ENCODE measurements at places on chromosomes 12 and 14. TPM values are rescaled to one million over a fixed set of nuclear protein-coding genes. Genes with fewer than 3 reads are reported as not detected.

TAPBPL gene
- total RNA-seq, result 2.4 TPM

ADAM21 gene
- 0.12 TPM for total RNA-seq

ERP27 gene
- 22.8 TPM for total RNA-seq

DBX2 gene
- not detected for total RNA-seq

SCFD1 gene
- 97.6 TPM for total RNA-seq

TSPAN19 gene
- not detected for total RNA-seq

HOXC6 gene
- total RNA-seq, result 0.27 TPM

CACNA2D4 gene
- 0.34 TPM for total RNA-seq

LRP1-AS gene
- total RNA-seq, result not detected

NRIP2 gene
- not detected for total RNA-seq

SLC4A8 gene
- 11.8 TPM for total RNA-seq

MORN3 gene
- 1.5 TPM for total RNA-seq

COQ10A gene
- total RNA-seq, result 24.6 TPM

AICDA gene
- not detected for total RNA-seq

TTC6 gene
- total RNA-seq, result 46.7 TPM

GUCY2C gene
- total RNA-seq, result 1.2 TPM

BMP4 gene
- 2.7 TPM for total RNA-seq

ANKRD33 gene
- 0.14 TPM for total RNA-seq

KRT7 gene
- total RNA-seq, result 18.2 TPM

LMNTD1 gene
- total RNA-seq, result not detected

TTC9 gene
- 9.0 TPM for total RNA-seq

NCOR2 gene
- 251 TPM for total RNA-seq

TEAD4 gene
- total RNA-seq, result 24.5 TPM

KRT72 gene
- total RNA-seq, result not detected

HHIPL1 gene
- total RNA-seq, result 0.65 TPM

PLEKHG3 gene
- total RNA-seq, result 76.0 TPM

SIX6 gene
- not detected for total RNA-seq

ANKS1B gene
- 10.1 TPM for total RNA-seq

NOS1 gene
- 0.49 TPM for total RNA-seq

DYRK4 gene
- 27.6 TPM for total RNA-seq

DPF3 gene
- 3.0 TPM for total RNA-seq

SMIM41 gene
- not detected for total RNA-seq

CLEC6A gene
- total RNA-seq, result not detected

SRRM4 gene
- 2.4 TPM for total RNA-seq

CCDC175 gene
- 0.20 TPM for total RNA-seq

FOXN4 gene
- 0.33 TPM for total RNA-seq

KRT3 gene
- not detected for total RNA-seq

TAS2R46 gene
- 2.6 TPM for total RNA-seq

NAV3 gene
- 11.5 TPM for total RNA-seq

SMCO2 gene
- total RNA-seq, result 1.6 TPM

ZNF891 gene
- total RNA-seq, result 6.8 TPM

KRT79 gene
- not detected for total RNA-seq

AQP5 gene
- 1.8 TPM for total RNA-seq

CIROP gene
- not detected for total RNA-seq

LRRC10 gene
- total RNA-seq, result not detected

KRT73 gene
- total RNA-seq, result not detected

AMIGO2 gene
- total RNA-seq, result 10.7 TPM

KIAA0586 gene
- total RNA-seq, result 19.8 TPM
